ENCODE measurements at places on chromosomes 1 and 21.

GRCh38 chr1:31800674-31800967 lies 15.2 kb downstream of the SPOCD1 start:
- no peak for DNase-seq

DNA sequence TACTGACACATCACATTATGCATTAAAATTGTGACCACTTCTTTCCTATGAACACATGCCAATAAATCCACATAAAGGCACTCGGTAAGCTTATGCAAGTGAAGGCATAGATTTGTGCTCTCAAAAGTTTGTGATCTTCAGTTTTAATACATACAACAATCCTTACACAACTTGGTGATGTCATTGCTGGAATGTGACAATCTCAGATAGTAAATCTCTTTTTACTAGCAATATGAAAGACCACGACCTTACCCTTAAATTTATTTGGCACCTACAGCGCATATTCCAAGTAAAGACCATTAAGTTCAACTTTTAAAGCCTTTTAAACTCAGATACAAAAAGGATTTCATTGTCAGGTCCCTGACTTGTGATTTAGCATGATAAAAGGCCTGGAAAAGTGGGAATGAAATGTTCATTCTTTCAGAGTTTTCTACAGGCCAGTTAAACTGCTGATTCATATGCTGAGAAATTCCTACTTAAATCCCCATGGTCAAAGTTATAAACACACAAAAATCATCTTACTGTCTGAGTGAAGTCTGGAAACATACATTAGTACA lies 157.4 kb downstream of the SIPA1L2 start:
- peak; percentile 86 for DNase-seq

DNA sequence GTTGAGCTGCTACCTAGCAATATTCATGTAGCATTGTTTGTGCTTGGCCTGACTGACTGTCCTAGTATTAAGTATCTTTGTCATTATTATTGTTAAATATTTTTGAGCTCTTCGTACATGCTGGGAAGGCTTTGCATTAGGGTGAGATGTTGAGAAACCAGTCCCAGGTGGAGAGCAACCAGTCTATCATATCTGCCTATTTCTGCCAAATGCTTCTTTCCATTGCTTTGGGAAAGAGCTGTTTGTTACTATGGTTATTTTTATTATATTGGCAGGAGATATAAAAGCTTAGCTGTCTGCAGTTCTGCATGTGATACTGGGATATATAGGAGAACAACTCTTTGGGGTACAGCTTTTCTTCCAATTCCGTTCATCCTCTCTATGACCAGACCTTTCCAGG lies 85.1 kb downstream of the CLDN17 start:
- no peak for DNase-seq

DNA sequence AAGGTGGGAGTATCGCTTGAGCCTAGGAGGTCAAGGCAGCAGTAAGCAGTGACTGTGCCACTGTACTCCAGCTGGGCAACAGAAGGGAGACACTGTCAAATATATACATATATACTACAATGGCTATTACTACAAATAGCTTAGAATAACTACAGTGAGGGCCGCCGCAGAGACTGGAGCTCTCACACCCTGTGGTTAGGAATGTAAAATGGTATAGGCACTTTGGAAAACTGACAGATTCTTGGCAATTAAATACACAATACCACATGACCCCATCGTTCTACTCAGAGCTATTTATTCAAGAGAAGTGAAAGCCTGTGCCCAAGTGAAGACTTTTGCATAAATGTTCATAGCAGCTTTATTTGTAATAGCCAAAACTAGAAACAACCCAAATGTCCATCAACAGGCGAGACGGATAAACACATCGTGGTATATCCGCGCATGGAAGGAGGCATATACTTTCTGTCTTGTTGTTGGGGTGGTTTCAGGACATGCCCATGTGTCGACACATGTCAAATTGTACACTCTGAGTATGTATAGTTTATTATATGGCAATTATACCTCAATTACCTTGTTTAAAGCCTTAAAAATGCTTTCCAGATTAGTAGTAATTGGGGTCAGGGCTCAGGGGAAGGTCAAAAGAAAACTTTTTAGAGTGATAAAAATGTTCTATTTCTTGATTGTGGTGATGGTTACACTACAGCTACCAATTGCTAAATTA lies 123.4 kb downstream of the RIPK4 start:
- DNase-seq: no peak

DNA sequence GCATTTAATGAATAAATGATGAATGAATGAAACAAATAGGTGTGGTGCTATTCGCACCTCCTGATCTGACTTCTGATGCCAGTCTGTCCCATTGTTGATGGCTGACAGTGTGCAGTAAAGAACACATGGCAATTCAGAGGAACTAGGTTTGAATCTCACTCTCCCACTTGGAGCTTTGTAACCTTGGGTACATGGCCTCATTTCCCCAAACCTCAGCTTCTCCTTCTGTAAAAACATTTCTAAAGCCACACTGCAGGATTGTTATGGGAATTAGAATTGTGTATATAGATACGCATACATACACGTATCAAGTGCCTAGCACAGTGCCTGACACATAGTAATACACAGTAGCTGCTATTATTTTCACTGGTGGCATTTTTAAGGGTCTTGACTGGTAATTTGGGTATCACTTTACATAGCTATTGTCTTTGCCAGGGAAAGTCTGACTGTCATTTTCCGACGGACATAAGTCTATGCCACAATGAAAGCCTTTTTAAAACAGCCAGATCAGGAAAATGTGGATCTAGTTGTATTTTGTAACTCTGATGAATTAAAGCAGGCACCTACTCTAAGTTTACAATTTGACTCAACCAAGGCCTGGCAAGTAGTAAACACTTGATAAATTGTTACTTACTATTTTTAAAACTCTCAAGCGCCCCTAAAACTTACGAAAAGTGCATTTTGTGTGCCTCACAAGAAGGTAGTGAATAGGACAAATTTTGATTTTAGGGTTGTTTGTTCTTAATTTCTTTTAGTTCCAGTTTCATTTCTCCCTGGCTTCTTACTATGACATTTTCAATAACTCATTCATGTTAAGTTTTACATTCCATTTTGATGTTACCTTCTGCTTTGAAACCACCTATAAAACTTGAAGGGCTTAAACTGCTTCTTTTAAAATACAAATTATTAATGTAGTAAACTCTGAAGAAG lies 164.4 kb downstream of the SDCCAG8 start:
- no peak for DNase-seq

GRCh38 chr1:46675549-46676314 lies 4.1 kb downstream of the TEX38 start:
- DNase-seq: no peak

DNA sequence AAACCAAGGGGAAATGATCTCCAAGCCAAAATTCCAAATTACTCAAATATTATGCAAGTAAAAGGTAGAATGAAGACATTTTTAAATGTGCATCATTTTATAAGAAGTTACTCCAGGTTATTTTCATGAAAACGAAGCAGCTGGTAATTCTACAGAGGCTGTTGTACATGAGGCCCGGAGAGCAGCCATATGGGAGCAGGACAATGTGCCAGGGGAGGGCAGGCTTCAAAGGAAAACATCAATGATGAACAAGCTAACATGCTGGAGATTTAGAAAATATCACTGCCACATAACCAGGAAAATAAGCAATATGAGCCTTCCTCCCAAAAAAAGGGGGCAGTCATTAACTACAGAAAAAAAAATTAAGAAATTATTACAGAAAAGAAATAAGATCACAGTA lies 109.1 kb downstream of the TIAM1 start:
- no peak for DNase-seq

DNA sequence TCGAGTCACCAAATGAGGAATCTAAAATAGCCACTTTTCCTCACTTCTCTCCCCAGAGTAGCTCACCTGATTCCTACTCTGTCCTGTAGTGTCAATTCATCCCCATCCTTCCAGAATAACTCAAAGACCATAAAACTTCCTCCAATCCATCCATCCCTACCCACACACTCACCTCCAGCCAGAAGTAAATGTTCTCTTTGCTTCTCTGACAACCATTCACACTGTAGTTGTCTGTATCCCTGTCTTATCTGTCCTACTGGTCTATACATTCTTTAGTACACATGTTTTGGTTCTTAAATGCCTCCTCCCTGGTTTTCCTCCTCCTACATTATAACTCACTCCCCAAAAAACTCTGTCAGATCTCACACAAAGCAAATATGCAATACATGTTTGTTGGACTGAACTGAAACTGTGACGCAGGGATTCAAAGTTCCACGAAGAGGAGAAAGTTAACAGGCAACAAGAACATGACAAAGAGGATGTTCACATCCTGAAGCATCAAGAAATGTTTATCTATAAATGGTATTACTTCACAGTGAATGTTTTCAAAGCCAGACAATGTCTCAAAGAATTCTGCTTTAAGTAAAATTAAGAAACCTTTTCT lies 11.0 kb downstream of the TP53BP2 start:
- peak; percentile 96 for DNase-seq

DNA sequence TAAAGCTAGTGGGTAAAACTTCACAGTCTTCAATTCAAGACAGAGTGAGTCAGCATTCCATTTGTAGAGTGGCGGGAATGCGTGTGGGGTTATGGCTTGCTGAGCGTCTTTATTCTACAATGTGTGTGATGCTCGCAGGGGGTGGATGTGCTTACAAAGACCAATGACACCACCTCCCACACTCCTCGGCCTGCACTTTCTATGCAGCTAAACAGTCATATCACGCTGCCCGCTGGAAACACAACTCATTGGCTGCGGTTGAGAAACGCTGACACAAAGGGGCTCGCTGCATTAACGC lies 298.5 kb downstream of the PCP4 start:
- DNase-seq: no peak

DNA sequence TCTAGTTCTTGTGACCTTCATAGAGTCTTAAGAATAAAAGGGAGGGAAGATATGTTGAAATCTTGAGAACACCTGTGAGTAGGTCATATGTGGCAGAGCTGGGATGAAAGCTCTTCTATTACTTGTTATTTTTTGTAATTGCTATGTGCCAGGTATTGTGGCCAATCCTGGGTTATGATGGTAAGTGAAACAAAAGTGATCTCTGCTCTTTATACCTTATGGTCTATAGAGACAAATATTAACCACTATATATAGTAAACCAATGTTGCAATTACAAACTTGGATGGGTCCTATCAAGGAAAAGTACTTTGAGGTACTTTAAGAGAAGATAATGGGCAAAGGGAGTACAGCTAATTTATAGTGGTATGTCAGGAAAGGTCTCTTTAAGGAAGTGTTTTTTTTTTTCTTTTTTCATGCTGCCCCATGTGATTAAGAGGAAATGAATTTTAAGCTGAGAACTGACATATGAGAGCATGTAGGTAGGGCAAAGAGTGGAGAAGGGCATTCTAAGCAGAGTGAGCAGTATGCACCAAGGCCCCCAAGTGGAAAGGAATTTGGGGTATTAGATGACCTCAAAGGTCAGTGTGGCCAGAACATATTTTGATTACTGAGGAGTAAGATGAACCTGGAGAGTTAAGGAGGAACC lies 43.3 kb downstream of the POU2F1 start:
- peak; percentile 11 for DNase-seq

- DNase-seq: no peak
These were observed 22.9 kb upstream of the CYYR1 start for GRCh38 chr21:26595971-26596370.

DNA sequence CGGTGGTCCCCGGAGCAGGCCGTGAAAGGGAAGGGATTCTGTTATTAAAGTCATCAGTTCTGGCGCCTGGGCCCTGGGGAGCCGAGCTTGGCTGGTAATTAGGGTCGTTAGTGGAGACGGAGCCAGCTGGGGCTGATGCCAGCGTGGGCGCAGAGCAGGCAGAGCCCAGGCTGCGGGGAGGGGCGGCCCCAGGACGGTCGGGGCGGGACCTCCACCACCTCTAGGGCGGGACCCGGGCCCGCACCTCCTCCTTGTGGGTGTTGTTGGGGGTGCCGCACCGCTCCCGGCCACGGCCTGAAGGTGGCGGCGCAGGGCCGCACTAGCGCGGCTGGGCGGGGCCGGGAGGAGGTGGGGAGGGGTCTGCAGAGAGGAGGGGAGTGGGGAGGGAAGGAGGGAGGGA lies 470.6 kb downstream of the PTPRU start:
- peak; percentile 48 for DNase-seq

DNA sequence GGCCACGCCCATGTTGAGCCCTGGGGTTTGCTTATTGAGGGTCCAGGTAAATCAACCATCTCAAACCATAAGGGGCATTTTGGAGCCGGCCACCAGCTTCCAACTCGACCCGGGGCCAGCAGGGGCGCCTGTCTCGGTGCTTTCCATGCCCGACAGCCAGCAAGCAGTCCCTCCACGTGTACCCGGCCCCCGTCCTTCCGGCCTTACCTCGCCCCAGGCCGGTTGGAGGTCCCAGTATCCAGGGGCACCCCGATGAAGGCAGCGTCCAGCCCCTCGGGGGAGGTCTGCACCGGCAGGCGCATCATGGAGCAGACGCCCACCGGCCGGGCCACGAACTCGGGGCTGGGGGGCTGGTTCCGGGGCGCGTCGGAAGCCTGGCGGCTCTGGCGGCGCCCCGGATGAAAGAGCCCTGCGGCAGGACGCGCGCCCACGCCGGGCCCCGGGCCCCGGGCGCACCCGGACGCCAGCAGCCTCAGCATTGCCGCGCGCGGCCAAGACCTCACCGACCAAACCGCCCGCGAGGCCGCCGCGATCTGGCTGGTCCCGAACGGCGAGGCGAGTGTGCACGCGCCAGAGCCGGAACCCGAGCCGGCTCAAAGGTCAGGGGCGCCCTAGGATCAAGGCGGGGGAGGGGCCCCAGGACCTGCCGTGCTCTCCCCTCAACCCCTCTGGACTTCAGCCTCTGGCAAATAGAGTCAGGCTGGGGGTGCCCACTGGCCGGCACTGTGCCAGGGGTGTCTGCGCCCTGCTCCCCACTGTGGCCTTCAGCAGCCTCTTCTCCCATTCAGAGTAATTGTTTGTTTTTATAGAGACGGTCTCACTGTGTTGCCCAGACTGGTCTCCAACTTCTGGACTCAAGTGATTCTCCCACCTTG lies at the start of gene AGMAT:
Gene AGMAT, minus strand, starts transcription at position 563 of the 875 bp plus-strand sequence. Its CDS starts 84 bp downstream, at position 479.
- DNase-seq: peak; percentile 35

DNA sequence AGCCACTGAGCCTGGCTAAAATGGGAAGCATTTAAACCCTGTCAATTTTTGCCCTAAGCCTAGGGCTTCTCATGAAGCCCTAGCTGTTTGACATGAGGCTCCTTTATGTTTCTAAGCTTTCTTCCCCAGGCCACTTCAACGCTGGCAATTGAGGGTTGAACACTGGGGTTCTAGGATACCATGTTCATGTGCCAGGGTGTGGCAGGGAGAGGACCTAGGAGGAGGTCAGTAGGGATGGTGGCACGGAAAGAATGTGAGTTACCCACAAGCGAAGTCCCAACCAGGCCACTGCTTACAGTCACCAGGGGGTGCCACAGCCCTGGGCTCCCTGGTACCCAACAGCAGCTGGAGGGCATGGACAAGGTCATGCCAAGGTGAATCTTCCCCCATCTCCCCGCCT lies 90.8 kb upstream of the AJAP1 start:
- DNase-seq: no peak

DNA sequence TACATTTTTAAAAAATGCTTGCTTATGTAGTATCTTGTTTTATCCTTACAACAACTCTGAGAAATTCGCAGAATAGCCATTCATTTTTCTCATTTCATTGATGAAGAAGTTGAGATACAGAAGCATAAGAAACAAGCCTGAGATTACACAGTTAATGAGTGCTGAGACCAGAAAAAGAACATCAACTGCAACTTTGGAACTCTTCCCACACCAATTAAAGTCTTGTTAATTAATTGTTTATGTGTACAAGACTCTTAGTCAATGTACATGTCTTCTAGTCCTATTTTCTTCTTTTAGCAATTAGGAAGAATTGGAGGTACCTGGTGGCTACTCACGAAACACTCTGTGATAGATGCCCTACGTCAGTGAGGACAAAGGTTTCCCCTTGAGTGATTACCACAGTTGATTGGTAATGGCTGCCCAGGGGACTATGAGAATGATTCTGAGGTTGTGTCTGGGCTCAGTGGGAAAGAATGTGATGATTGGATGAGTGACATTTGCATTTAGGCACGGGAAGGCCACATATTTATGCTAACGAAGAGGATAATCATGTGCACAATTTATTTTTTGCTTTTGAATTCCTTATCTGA lies 187.4 kb upstream of the KCNK2 start:
- no peak for DNase-seq

All from iris pigment epithelial cell (primary cell).